ENCODE measurements at places on chromosomes 13 and 19. TPM values are rescaled to one million over a fixed set of nuclear protein-coding genes. Genes with fewer than 3 reads are reported as not detected.

The TEX29 gene
- total RNA-seq: not detected

The ERFL gene
- 0.30 TPM for total RNA-seq

The WDR87 gene
- total RNA-seq: not detected

The LRRC4B gene
- 0.21 TPM for total RNA-seq

The TTC9B gene
- 0.61 TPM for total RNA-seq
